NCI-H187 (cell line): ENCODE measurements at places on chromosomes 2 and 18.

DNA sequence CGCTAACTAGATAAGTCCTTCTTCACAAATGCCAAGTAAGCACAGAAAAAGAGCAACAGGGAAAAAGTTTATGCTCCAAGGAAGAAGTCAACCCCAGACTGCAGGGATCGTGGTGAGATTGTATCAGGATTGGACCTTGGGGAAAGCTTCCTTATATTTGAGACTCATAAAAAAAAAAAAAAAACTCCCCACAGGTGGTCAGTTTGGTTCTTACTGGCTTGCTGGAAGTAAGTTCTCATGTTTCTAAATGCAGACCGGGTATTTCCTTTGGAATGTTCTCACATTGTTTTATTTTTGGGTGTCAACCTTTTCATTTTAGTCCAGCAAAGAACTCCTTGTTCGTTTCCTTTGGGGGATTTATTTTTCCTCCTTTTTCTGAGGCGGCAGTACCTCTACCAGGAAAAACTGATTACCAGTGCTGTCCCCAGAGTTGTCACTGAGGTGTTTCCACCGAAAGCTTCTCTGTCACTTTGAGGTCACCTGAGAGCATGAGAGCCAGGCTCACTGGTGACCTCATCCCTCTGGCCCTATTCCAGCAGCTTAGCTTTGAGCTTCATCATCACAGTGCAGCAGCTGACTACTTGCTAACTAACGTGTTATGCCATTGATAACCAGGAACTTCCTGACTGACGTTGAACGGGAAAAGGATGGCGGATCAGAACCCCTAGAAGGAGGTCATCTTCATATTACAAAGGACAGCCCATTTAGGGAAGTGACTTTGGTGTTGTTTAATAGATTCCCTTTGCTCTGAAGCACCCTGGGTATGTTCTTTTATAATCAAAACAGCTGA is 16.8 kb upstream of the ATP8B1 start:
- no peak for DNase-seq

DNA sequence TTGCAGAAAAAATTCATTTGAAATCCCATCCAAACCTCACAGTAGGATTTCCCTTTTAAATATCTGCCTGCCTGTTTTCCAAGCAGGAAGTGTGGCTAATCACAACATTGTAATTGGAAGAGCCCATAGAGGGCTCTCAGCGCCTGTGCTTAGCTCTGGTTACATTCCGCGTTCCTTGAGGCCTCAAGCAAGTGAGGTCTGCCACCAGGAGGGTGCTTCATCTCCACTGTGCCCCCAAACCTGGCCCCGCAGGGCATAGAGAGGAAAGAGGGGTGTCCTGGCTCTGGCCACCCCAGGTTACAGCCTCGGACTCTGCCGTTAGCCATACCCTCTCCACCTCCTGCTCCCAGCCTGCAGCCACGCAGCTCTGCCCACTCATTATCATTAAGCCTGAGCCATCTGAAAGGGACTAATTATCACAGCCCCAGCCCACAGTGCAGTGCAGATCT is 214.8 kb downstream of the SP3 start:
- no peak for DNase-seq

DNA sequence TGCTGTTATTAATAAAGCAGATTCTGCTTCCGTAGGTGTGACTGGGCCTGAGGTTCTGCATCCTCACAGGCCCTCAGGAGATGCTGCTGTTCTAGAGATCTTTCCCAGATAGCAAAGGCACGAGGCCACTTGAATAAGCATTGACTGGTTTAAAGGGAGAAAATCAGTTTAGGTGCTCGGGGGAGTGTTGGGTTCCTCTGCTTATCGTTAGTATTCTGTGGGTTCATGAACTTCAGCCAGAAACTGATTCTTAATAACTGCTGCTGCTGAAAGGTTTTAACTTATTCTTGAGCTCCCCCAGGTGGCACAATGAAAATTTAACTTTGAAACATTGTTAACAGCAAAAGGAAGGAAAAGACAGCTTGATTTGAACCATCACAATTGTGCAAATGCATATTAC is 56.9 kb downstream of the ITGA6 start:
- no peak for DNase-seq

DNA sequence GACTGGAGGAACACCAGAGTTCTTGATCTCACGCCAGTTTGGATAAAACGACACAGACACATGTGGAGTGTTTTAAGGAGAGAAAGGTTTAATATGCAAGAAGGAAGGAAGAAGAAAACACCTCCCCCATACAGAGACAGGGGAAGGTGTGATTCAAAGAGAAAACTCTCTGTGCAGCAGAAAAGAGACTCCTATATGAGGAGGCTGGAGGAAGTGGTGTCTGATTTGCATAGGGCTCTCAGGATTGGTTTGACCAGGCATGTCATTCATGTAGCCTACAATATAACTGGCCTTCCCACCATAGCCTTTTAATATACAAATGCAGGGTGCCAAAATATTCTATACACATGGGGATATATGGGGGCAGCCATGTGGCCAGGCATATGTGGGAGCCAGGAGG is 1386.5 kb downstream of the RPIA start:
- no peak for DNase-seq

GRCh38 chr2:72891091-72891818 is 4.0 kb downstream of the SPR start:
- DNase-seq, result no peak

DNA sequence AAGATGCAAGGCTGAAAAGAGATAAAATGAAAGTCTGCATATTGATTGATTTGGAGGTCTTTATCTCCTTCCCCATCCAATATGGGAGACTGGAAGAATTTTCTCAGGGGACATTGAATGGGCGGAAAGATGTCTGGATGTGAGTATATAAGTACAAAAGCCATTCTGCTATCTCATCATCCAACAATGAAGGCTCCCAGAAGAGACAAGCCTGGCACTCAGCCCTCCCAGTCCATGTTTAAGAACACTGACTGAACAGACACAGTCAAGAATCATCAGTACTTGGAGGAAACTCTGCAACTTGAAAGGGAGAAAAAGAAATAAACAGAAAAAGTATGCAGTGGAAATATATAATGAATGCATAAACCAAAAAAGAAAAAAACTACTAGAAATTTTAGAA is 80.9 kb downstream of the PTRHD1 start:
- no peak for DNase-seq

DNA sequence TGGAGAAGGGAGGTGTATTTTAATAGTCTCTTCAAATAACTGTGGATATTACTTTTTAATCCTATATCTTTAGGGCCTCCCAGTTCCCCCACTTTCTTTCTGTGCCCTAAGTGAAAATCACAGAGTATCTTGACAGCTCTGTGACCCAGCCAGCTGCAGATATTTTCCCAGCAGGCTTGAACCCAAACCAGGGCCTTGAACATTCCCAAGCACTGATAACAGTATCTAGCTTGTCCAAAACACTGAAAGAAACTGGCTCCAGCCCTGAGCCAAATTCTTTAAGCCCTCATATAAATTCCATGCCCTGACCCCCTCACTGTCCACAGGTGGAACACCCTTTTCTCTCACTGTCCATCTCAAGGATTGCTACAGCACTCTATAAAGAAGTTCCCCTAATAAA is 388.1 kb upstream of the CHAC2 start:
- DNase-seq, result no peak

- no peak for DNase-seq
Measured at GRCh38 chr2:63741884-63742579, 99.7 kb upstream of the UGP2 start.

DNA sequence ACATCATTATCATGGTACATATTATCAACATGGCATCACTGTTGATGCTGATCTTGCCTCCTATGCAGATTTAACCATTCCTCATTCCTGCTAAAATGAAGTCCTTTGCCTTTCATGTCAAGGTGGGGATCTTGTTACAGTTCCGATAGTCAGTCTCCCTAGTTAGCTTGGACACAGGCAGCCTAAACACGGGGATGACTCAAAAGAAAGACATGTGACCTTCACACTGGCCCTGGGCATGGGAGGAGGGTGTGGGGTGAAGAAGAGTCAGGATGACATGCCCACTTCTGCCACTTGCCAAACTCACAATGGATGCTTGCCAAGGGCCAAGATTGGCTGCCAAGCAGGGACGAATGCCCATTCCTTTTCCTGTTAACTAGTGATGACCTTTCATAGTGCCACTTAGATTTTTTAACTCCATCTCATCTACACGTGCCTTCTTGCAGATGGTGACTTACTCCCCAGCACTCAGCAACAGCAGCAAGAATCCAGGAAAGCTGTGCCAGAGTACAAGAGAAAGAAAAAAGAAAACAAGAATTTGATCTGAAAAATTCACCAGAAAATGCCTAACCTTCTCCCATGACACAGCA is 13.9 kb upstream of the SLC1A4 start:
- DNase-seq, result no peak

DNA sequence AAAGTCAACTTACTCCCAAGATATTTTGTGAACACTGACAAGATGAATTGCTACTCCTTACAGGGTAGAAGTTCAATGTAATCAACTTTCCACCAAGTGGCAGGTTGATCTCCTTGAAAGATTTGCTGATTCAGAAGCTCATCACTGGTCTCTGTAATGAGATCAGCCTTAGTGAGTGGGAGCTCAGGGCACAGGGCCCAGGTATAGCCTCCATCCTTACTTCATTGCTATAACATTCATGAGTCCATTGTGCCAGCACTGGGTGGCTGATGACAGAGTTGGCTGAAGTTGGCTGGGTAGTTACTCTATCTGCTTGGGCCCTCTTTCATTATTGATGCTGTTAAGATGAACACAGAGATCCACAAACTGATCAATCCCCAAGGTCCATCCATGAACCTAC is 379.0 kb downstream of the IRS1 start:
- DNase-seq, result no peak

DNA sequence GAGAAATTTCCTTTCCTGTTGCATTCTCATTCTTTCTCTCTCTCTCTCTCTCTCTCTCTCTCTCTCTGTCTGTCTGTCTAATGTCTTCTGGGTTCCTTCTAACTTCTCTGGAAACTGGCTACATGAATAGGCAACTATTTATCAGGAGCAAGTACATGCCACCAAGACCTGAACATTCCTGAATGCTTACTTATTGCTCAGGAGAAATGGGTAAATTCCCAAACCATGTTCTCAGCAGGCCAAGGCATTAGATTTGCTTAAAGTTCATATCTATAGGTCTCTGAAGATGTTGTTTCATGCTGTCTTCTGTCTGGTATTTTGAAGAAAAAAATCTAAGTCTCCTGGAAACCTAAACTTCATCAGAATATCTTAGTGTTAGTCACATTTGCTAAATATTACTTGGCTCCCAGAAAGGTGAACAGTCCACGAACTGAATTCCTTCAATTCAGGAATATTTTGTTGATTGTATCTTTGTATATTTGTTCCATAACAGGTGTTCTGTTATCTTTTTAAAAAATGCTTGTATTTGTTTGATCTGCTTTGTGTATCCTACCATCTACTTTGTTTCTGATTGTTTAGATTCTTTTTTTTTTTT is 77.2 kb upstream of the FIGN start:
- no peak for DNase-seq

DNA sequence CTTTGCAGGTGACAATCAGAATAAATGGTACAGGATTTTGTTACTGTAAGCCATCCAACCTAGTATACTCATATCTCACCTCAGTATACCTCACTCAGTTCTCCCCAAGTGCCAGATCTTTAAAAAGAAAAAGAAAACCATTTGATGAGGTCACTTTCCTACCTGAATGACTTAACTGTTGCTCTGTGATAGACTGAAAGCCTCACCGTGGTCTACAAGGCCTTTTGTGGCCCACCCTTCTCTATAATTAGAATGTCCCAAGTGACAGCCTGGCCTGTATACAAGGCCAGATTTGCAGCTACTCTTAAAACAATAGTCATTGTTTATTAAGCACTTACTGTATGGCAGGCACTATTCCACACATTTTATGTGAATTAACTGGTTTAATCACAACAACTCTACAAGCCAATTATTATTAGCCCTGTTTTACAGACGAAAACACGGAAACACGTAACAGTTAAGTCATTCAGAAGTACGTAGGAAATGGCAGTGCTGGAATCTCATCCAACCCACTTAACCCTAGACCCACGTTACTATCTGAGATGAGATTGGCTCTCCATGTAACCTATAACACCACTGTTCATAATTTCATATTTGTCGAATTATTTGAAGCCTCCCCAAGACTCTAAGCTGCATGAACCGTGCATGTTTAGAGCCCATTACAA is 28.3 kb downstream of the PKP4 start:
- DNase-seq, result no peak

DNA sequence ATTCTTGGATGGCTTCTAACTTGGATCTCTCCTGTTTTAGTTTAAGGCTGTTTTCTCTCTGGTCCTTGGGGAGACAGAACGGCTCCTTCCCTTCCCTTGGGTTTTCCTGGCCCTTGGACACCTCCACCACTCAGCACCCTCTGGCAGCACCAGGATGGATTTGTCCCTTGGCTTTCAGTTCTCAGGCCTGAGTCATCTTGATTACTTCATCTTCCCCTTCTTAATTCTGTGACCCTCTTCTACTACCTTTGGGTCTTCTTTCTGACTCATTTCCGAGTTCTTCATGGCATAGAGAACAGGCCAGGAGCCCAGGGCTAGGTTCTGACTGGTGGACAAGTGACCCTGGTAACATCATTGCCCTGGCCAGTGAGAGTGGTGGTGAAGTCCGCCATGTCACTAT is 14.9 kb downstream of the IGFBP2 start:
- no peak for DNase-seq

- DNase-seq, result no peak
Measured at GRCh38 chr2:189552991-189553404, 27.6 kb downstream of the SLC40A1 start.

GRCh38 chr18:61856678-61857077 is 36.1 kb downstream of the RNF152 start:
- no peak for DNase-seq

GRCh38 chr2:46737577-46737976 is 178.0 kb downstream of the MCFD2 start:
- no peak for DNase-seq

DNA sequence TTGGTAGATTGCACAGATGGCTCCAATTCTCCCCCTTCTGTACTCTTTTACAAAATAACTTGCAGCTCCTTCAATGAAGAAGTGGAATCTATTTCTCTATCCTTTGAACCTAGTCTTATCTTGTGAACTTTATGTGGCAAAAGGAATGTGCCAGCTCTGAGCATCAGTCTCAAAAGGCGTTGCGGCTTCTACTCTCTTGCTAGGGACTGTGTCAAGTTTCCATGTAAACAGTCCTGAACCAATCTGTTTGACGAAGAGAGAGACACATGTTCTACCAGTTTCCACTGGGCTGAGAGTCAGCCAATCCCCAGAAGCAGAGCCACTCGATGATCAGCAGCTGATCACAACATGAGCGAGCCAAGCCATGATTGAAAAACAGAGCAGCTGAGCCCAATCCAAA is 439.7 kb upstream of the SETBP1 start:
- no peak for DNase-seq
